HCT116 (cell line): ENCODE measurements at places on chromosomes 2 and 18. TPM values are rescaled to one million over a fixed set of nuclear protein-coding genes. Genes with fewer than 3 reads are reported as not detected.

- H3K4me3 ChIP-seq = no peak overlapping the region
- H3K27ac ChIP-seq = no peak overlapping the region
- H3K27me3 ChIP-seq = peaks cover 7% of the 10 kb centered on the region; the same call in 1 of the 2 replicates
- no peaks in the 10 kb centered on the region for H3K4me1 ChIP-seq
- H3K36me3 ChIP-seq = no peaks in the 10 kb centered on the region
- DNase-seq = no peak
These were observed 5.9 kb downstream of the CSRNP3 start for GRCh38 chr2:165475277-165476004.

GRCh38 chr18:3323900-3324299 is 62.0 kb downstream of the MYL12B start:
- no peak for DNase-seq
- no peaks in the 10 kb centered on the region for H3K27me3 ChIP-seq

Gene AOX1
- total RNA-seq = 0.71 TPM

Gene STON1
- 1.4 TPM for total RNA-seq

DNA sequence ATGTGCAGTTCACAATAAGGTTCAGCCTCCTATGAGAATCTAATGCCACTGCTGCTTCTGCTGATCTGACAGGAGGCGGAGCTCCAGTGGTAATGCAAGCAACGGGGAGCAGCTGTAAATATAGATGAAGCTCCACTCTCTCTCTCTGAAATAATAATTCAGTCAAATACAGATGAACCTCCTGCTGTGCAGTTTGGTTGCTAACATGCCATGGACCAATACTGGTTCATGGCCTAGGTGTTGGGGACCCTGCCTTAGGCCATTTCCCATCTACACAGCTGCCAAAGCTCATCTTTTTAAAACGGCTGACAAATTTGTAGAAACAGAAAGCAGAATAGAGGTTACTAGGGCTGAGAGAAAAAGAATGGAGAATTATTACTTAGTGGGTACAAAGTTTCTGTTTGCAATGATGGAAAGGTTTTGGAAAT is 10.7 kb upstream of the HNRNPA3 start:
- no peak for DNase-seq
- no peak overlapping the region for H3K4me3 ChIP-seq
- H3K27me3 ChIP-seq = no peaks in the 10 kb centered on the region
- no peaks in the 10 kb centered on the region for H3K4me1 ChIP-seq
- H3K36me3 ChIP-seq = no peaks in the 10 kb centered on the region

Gene KYNU
- total RNA-seq = 0.22 TPM

GRCh38 chr18:9835113-9835755 is 50.5 kb upstream of the TXNDC2 start:
- no peaks in the 10 kb centered on the region for H3K27me3 ChIP-seq
- peaks cover 34% of the 10 kb centered on the region for H3K4me1 ChIP-seq
- H3K4me3 ChIP-seq = no peak overlapping the region
- no peaks in the 10 kb centered on the region for H3K36me3 ChIP-seq
- H3K27ac ChIP-seq = no peak overlapping the region

DNA sequence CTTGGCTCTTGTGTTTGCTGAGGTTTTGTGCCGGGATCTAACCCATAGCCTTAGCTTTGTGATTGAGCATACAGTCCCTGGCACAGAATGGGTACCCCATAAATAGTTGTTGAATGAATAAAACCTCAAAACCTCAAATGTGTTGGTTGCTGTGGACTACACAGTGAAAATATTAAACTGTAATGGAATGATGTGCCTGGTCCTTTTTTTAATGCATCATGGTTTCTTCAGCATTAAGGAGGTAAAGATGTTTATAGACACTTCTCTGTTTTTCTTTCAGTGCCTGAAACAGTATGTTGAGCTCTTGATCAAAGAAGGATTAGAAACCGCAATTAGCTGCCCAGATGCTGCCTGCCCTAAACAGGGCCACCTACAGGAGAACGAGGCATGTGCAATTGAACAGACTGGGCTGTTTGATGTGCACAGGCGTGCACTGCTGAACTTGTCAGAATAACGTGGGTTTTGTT is 97.0 kb downstream of the RNF144A start:
- no peaks in the 10 kb centered on the region for H3K4me1 ChIP-seq
- H3K27ac ChIP-seq = no peak overlapping the region
- H3K4me3 ChIP-seq = no peak overlapping the region
- no peaks in the 10 kb centered on the region for H3K36me3 ChIP-seq
- DNase-seq = peak; percentile 18

Gene VIL1
- 0.49 TPM for total RNA-seq

DNA sequence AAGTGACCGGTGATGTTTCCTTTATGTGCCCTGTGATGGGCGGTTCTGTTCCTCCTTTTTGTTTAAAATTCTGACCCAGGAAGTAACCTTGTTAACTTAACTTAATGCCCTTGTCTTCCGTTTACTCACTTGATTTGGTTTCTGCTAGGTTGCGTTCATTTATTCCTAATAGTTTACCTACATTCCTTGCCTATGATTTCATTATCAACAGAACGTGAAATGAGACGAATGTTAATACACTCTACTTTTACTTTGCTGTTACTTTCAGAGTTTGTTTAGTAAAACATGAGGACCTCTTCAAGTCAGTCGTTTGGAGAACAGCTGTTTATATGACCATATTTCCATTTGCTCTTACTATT is 638 bp downstream of the CEP192 start:
- no peaks in the 10 kb centered on the region for H3K27me3 ChIP-seq
- H3K4me1 ChIP-seq = peaks cover 12% of the 10 kb centered on the region; the same call in 1 of the 2 replicates
- H3K4me3 ChIP-seq = peak overlapping the region; percentile 98
- DNase-seq = no peak

Gene ZNF396
- total RNA-seq = 1.3 TPM

GRCh38 chr2:86235196-86235980 is 36.1 kb downstream of the MRPL35 start:
- H3K27me3 ChIP-seq = no peaks in the 10 kb centered on the region
- DNase-seq = no peak

- H3K36me3 ChIP-seq = no peaks in the 10 kb centered on the region
- H3K4me1 ChIP-seq = no peaks in the 10 kb centered on the region
- no peaks in the 10 kb centered on the region for H3K27me3 ChIP-seq
- no peak overlapping the region for H3K4me3 ChIP-seq
These were observed 126.0 kb downstream of the SP100 start for GRCh38 chr2:230541934-230542380.

- DNase-seq = no peak
- no peaks in the 10 kb centered on the region for H3K27me3 ChIP-seq
- no peaks in the 10 kb centered on the region for H3K4me1 ChIP-seq
These were observed 232.0 kb downstream of the CNTNAP5 start for GRCh38 chr2:124257120-124257519.
